Activated gamma-delta T cell treated with Interleukin-2 at 50 U/mL for 16 hours (primary cell): ENCODE measurements at places on chromosomes 12 and 14.
A peak's percentile ranks its signal among the peaks of the same experiment; 100 is the strongest.

GRCh38 chr14:21192447-21192822 lies 36.6 kb upstream of the OR5AU1 start:
- DNase-seq: no peak

GRCh38 chr12:53067993-53068770 lies 11.0 kb downstream of the SPRYD3 start:
- no peak for DNase-seq

DNA sequence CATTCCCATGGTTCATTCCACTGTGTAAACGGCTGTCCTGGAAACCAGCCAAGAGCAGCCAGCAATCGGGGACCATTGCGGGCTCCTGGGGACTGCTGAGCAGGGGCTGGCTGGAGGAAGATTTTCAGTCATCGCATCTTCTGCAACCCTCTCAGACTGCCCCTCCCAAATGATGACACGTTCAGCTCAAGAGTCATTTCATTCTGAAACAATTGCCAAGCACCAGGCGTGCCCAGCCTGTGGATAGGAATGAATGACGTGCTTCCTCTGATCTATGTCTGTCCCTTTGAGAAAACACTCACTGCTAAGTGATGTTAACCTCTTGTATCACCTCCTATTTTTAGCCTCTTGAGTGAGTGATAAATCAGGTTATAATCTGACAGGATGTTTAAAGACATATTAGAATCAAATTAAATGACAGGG lies 62.0 kb downstream of the NDUFA12 start:
- DNase-seq: peak; percentile 25

DNA sequence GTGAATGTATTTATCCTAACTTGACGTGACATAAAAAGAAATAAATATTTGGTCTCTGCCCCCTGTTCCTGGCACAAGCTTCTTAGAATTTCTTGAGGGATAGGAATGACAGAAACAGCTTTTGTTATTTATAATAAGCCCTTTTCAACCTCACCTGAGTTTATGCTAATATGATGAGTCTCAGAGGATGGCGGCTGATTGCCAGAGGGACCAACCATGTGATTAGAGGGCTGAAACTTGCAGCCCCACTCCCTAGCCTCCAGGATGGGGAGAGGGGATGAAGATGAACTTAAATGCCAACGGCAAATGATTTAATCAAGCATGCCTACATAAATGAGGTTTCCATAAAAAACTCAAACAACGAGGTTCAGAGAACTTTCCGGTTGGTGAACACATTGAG lies 42.9 kb downstream of the DNAI7 start:
- no peak for DNase-seq

DNA sequence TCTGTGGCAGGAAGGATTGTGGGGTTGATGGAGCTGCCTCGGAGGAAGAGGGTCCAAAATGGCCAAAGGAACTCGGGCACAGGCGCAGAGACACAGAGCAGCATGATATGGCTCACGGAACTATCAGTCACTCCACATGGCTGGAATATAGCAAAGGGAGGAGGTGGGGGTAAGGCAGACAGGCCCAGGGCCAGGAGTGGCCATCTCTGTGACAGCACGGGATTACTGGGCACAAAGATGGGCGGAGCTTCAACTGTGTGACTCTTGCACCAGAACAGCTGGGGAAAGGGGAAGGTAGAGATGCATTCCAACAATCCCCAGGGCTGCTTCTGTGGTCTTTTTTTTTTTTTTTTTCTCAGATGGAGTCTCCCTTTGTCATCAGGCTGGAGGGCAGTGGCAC lies 24.8 kb upstream of the EML1 start:
- DNase-seq: no peak

DNA sequence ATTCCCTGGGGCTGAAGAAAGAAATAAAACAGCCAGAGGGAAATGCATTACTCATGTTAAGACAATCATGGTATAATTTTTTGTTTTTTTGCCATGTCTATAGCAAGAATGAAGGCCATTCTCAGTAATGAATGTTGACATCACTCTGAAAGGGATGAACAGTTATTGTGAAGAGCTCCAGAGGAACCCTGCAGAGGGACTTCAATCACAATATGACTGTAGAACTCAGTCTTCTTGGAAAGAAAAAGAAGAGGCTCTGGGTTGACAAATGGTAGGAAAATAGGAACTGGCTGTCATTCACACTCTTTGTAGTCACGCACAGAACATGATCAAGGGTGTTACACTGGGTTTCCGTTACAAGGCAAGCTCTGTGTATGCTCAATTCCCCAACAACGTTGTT lies 73.8 kb upstream of the DACT1 start:
- DNase-seq: no peak

GRCh38 chr12:29455087-29455486 lies 42.4 kb downstream of the OVCH1 start:
- no peak for DNase-seq

DNA sequence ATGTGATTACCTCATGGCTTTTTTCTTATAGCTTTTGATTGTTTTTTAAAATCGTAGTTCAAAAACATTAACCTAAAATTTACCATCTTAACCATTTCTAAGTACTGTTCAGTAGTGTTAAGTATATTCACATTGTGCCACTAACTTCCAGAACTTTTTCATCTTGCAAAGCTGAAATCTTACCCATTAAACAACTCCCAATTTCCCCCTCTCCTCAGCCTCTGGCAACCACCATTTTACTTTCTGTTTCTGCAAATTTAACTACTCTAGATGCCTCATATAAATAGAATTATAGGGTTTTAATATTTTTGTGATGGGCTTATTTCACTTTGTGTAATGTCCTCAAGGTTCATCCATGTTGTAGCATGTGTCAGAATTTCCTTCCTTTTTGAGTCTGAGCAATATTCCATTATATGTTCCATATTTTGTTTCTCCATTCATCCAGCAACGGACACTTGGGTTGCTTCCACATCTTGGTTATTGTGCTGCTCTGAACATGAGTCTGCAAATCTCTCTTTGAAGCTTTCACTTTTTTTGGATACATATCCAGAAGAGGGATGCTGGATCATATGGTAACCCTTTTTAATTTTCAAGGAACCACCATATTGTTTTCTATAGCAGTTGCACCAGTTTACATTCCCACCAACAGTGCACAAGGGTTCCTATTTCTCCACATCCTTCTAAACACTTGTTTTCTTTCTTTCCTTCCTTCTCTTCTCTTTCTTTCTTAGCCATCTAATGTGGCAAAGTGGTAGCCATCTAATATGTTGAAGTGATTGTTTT lies 5.0 kb downstream of the HIF1A start:
- DNase-seq: no peak

DNA sequence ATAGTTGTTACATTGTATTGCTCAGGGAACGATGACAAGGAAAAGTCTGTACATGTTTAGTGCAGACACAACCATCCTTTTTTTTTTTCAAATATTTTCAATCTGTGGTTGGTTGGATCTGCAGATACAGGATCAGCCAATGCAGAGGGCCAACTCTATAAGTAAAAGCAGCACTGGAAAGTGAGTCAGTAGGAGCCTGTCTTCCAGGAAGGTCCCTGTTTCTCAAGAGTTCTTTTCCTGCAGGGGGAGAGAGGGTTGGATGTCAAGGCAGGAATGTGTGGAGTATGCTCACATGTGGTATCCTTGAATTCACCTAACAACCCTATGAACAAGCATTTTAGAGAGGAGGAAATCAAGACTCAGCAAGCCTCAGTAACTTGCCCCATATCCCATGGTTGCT lies 409.1 kb downstream of the NPAS3 start:
- DNase-seq: no peak

DNA sequence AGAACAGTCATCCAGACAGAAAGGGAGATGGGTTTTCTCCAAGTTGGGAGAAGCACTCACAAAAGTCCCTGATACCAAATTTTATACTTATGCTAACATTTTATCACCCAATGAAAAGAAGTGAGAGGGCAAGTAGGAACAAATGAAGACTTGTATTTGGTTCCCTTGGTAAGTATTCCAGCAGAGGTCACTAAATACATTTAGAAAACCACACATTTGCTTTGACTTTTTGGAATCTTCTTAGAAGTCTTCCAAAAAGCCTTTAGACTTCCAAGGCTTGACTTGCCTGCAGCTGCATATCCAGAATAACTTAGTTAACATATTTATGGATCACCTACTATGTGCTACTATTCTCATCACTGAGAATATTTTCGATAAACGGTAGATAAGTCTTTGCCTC lies 3.1 kb upstream of the GYS2 start:
- no peak for DNase-seq

DNA sequence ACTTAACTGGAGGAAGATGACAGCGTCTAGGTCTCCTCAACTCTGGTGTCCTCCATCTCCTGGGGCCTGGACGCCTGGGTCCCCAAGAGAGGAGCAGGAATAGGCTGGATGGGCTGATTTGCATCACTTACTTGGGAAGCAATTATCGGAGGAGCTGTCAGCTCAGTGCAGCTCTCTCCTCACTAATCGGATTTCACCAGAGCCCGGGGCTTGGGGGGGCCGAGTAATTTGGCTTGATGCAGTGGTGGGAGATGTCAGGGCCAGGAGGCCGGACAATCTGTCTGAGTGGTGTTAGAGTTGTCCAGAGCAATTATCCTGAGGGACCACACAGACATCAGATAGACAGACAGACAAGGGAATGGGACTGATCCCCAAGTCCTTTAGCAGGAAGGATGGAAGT lies 4.6 kb upstream of the SMUG1 start:
- no peak for DNase-seq

GRCh38 chr14:67650151-67650550 lies 24.3 kb downstream of the VTI1B start:
- no peak for DNase-seq

DNA sequence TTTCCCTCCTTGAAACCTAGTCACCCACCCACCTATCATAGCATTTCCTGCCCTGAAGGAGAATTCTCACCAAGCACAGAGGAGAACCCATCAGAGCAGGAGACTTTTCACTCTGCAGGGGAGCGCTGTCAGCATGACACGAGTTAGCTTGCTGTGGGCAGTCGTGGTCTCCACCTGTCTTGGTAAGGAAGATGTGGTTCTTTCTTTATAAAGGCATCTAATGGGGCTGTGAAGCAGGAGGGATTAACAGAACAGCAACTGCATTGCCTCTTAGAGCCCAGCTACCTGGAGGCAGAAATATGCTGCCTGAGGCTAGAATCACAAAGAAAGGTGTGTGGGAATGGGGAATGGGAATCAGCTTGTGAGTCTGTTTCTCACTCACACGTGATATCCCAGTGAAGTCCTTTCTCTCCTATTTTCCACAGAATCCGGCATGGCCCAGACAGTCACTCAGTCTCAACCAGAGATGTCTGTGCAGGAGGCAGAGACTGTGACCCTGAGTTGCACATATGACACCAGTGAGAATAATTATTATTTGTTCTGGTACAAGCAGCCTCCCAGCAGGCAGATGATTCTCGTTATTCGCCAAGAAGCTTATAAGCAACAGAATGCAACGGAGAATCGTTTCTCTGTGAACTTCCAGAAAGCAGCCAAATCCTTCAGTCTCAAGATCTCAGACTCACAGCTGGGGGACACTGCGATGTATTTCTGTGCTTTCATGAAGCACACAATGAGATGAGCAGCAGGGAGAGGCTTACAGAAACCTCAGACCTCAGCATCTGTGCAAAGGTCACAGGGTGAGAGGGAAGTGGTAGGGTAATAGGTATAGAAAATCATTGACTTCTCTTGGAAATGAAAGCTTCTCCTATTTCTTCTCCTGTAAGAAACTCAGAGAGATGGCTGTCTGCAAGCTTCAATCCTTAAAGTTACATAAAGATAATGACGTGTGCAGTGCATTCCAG lies 316.9 kb downstream of the DAD1 start:
- no peak for DNase-seq

DNA sequence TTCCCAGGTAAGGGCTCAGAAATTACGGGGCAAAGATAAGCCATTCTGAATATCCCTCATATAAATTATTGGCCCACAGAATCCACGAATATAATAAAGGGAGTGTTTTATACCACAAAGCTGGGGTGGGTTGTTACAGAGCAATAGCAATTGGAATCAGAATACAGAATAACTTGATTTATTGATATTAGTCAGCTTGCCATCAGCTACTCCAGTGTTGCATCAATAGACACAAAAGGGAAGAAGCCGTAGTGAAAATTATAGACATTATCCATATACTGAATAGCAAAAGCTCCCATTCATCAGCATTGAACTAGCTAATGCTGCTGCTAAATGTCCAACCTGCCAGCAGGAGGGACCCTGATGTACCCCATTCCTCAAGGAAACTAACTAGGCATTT lies 18.3 kb downstream of the MDGA2 start:
- no peak for DNase-seq

- DNase-seq: no peak
Observed at GRCh38 chr14:54000341-54000811, 43.8 kb upstream of the BMP4 start.

- no peak for DNase-seq
Observed at GRCh38 chr12:105466231-105466900, 135.9 kb downstream of the C12orf75 start.

GRCh38 chr12:24359418-24359817 lies 409.9 kb upstream of the SOX5 start:
- DNase-seq: no peak
